ENCODE measurements at places on chromosomes 12 and 14. TPM values are rescaled to one million over a fixed set of nuclear protein-coding genes. Genes with fewer than 3 reads are reported as not detected.

Gene ALDH2
- 0.43 TPM for total RNA-seq

Gene MYF6
- not detected for total RNA-seq

Gene KRT72
- total RNA-seq = not detected

Gene MSI1
- total RNA-seq = 0.24 TPM

Gene RIPK3
- 17.4 TPM for total RNA-seq

Gene ANO4
- total RNA-seq = not detected

Gene OR6C75
- total RNA-seq = not detected

Gene IL26
- total RNA-seq = 8.0 TPM

Gene CRACR2A
- total RNA-seq = 46.3 TPM

Gene TUNAR
- not detected for total RNA-seq

Gene OR4N5
- total RNA-seq = not detected

Gene DIO2
- total RNA-seq = 1.5 TPM

Gene UNC79
- total RNA-seq = 0.05 TPM

Gene BCAT1
- total RNA-seq = 68.8 TPM

Gene TAS2R31
- 2.1 TPM for total RNA-seq

Gene RHOJ
- not detected for total RNA-seq

Gene CD27
- total RNA-seq = 21.1 TPM

Gene JDP2
- total RNA-seq = 1.1 TPM

All from activated T-helper 17 cell treated with anti-CD3 and anti-CD28 coated beads, Interleukin-2, amount 50 U/mL, for 72 hours (primary cell).